Type B pancreatic cell (in vitro differentiated cells): ENCODE measurements at places on chromosomes 3 and 15. TPM values are rescaled to one million over a fixed set of nuclear protein-coding genes. Genes with fewer than 3 reads are reported as not detected.

DNA sequence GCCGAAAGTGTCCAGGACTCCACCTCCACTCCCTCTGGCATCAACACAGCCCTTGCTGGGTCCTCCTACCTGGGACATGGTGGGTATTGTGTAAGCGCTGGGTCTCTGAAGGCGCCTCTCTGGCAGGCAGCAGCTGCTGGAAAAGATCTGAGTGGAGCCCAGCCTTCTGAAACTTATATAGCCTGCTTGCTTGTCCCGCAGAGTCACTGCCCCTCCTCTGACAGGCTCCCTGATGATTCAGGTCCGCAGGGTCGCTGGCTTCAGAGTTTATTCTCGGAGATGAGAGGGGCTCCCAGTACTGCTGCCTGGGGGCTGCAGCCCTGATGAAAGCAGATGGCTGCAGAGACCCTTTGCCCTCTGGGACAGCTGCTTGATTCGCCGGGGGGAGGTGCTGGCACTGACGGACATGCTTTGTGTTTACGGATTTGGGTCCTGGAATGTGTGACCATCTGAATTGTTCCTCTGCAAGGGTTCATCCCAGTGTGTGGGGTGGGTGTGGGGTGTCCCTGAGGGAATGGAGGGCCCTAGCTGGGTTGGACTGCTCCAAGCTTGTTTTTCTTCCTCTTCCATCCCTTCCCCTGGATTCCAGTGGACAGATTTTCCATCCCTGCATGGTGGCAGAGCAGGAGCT is at the start of gene MUSTN1:
Gene MUSTN1, minus strand, starts transcription at position 149 of the 631 bp plus-strand sequence. Its CDS starts 71 bp downstream, at position 78.
- no peak for DNase-seq
- H3K36me3 ChIP-seq: peaks cover under 1% of the 10 kb centered on the region
- H3K27me3 ChIP-seq: no peaks in the 10 kb centered on the region
- H3K4me3 ChIP-seq: peak within 1 kb of the TSS; percentile 61
- peaks cover 14% of the 10 kb centered on the region for H3K4me1 ChIP-seq
- H3K27ac ChIP-seq: peak within 1 kb of the TSS; percentile 50

Gene IL1RAP
- 8.2 and 14.8 TPM in 2 replicates for total RNA-seq

DNA sequence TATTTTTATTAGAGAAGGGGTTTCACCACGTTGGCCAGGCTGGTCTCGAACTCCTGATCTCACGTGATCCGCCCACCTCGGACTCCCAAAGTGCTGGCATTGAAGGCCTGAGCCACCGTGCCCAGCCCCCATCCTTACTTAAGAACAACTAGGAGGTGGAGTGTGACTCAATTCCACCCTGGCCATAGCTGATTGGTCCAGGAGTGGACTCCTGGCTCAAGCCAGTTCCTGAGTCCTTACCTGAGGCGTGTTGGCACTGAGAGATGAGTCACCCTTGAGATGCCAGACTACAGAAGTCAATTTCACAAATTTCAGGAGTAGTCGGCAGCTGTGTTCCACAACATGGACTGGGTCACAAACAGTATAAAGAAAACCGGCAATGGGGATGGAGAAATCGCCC is 124.2 kb downstream of the SHQ1 start:
- no peak for DNase-seq
- H3K36me3 ChIP-seq: peaks cover 4% of the 10 kb centered on the region
- peaks cover 2% of the 10 kb centered on the region for H3K27me3 ChIP-seq
- peaks cover 31% of the 10 kb centered on the region for H3K4me1 ChIP-seq
- H3K27ac ChIP-seq: no peak overlapping the region

DNA sequence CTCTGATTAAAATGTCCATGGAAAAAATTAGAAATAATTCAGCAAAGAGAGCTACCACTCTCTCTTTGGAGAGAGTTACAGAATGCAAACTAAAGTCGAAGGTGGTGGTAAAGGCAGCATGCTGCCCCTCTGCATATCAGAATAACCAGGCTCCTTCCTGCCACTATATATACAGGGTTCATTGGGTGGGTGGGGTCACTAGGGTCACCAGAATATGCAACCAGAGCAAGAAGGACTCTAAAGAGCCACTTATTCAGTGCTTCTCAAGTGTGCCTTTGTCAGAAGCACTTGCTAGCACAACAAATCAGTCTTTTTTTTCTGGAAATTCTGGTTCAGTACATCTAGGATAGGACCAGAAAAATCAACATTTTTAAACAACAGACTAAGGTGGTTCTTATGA is 70.0 kb downstream of the MTHFS start:
- H3K4me1 ChIP-seq: peaks cover 5% of the 10 kb centered on the region
- no peaks in the 10 kb centered on the region for H3K27me3 ChIP-seq

DNA sequence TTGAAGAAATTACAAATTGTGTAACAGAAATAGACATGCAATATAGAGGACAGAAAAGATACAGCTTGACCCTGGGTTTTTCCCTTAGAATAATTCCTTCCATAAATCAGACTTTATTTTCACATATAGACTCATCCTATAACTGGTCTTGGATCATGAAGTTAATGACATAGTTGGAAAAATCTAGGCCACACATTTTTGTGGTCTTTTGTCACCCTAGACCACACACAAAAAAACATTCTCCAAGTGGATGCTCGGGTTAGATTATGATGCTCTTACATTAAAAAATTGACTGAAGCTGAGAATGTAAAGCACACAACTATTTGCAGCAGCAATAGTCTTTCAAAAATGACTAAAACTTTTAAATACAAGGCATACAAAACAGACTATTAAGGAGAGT is 7.5 kb upstream of the PLA2G4D start:
- H3K27ac ChIP-seq: no peak overlapping the region
- no peak for DNase-seq
- no peak overlapping the region for H3K4me3 ChIP-seq
- no peaks in the 10 kb centered on the region for H3K36me3 ChIP-seq
- H3K27me3 ChIP-seq: no peaks in the 10 kb centered on the region

- no peak overlapping the region for H3K4me3 ChIP-seq
- H3K36me3 ChIP-seq: peaks cover 30% of the 10 kb centered on the region
- no peak overlapping the region for H3K27ac ChIP-seq
These were observed 85.1 kb upstream of the CSPG5 start for GRCh38 chr3:47663630-47664240.

Gene SPSB4
- total RNA-seq: 4.7 and 23.8 TPM in 2 replicates

GRCh38 chr3:67592057-67592456 is 62.4 kb downstream of the SUCLG2 start:
- H3K4me1 ChIP-seq: no peaks in the 10 kb centered on the region
- H3K36me3 ChIP-seq: peaks cover 14% of the 10 kb centered on the region
- H3K27me3 ChIP-seq: no peaks in the 10 kb centered on the region
- H3K4me3 ChIP-seq: no peak overlapping the region

- no peaks in the 10 kb centered on the region for H3K4me1 ChIP-seq
- peaks cover 14% of the 10 kb centered on the region for H3K27me3 ChIP-seq
- H3K27ac ChIP-seq: no peak overlapping the region
- no peak overlapping the region for H3K4me3 ChIP-seq
These were observed 355.4 kb downstream of the OTOL1 start for GRCh38 chr3:161851941-161852566.

Gene TBC1D5
- total RNA-seq: 33.4 and 48.7 TPM in 2 replicates

DNA sequence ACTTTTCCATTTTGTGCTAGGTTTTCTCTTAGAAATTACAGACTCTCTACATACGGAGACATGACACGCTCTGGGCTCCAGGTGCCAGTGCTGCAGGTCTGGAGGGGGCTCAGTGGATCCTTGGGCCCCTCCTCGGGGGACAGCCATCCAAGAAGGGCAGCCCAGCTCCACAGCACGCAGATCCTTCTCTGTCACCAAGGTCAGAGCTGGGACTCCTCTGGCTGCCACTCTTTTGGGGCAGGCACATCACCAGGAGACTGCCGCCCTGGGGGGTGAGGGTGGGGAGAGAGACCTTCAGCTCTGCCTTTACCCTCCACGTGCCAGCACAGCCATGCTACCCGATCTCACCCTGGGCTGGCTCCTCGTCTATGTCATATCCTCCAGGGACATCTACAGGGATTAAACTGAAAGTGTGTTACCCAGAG is 65.6 kb downstream of the ATP10A start:
- H3K27ac ChIP-seq: no peak overlapping the region
- H3K4me3 ChIP-seq: no peak overlapping the region
- no peak for DNase-seq
- H3K36me3 ChIP-seq: no peaks in the 10 kb centered on the region
- H3K27me3 ChIP-seq: peaks cover 3% of the 10 kb centered on the region
- H3K4me1 ChIP-seq: peaks cover 28% of the 10 kb centered on the region

DNA sequence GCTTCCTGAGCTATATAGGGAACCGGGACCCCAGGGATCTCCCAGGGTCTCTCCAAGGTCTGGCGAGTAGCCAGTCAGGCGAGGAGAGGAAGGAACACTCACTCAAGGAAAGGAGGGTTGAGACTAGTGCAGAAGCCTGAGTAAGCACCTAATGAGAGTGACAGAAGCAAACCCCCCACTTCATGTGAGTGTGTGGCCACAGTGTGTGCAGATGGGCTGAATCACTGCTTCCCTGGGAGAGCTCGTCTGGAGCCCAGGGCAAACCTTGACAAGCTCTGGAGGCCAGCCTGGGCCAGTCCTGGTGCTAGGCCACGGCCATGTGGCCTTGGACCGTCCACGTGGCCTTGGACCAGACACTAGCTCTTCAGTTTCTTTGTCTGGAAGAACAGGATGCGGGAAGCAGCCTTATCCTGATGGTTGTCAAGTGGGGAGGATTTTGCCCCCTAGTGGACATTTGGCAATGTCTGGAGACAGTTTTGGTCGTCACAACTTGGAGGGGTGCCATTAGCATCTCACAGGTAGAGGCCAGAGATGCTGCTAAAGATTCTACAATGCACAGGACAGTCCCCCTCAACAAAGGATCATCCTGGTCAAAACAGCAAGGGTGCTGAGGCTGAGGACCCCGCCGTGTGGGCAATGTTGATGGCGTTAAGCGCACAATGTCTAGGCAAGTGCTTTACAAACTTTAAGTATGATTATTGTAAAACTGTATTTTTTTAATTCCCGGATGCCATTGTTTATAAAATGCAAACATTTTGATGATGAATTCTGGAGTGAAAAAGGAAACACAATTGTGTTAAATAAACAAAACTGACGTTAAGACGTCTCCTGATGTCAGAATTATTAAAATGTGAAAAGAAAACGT is 34.8 kb upstream of the CTSH start:
- H3K36me3 ChIP-seq: no peaks in the 10 kb centered on the region
- H3K4me1 ChIP-seq: no peaks in the 10 kb centered on the region
- no peak for DNase-seq
- peak overlapping the region; percentile 23 for H3K27ac ChIP-seq
- no peak overlapping the region for H3K4me3 ChIP-seq
- peaks cover 3% of the 10 kb centered on the region for H3K27me3 ChIP-seq

- no peak for DNase-seq
- H3K27ac ChIP-seq: no peak overlapping the region
- no peak overlapping the region for H3K4me3 ChIP-seq
- peaks cover 11% of the 10 kb centered on the region for H3K4me1 ChIP-seq
- peaks cover 50% of the 10 kb centered on the region for H3K27me3 ChIP-seq
These were observed 249.4 kb upstream of the RARB start for GRCh38 chr3:25178672-25179071.

Gene NR2C2
- total RNA-seq: 43.6 and 47.7 TPM in 2 replicates

DNA sequence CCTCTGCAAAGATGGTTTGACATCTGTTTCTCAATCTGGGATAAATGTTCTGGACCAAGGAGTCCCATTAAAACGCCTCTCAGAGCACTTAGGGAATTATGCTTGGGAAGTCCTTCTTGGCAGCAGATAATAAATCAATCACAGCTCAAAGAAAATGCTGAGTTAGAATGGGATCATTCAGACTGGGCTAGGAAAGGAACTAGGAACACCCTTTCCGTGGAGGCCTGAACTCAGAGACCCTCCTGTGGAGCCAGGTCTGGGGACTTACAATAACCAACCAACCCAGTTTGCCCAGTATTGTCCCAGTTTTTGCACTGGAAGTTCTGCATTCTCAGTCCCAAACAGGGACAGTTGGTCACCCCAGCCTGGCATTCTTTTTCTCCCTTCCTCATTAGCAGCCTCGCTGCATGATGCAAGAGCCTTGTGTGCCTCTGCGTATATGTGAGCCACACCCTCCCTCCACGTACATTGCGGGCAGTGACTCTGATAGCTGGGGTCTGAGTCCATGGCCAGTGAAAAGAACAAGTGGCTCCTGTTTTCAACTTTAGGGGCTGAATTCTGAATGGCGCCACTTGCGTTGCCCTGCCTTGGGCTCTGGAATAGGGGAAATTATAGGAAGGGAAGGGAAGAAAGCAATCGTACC is 88.7 kb downstream of the SEMA5B start:
- H3K4me3 ChIP-seq: no peak overlapping the region
- H3K4me1 ChIP-seq: peaks cover 25% of the 10 kb centered on the region
- no peak overlapping the region for H3K27ac ChIP-seq
- no peak for DNase-seq

Gene LRRC15
- 0.05 and 0.07 TPM in 2 replicates for total RNA-seq

GRCh38 chr3:100779480-100779879 is 70.2 kb downstream of the TFG start:
- H3K27ac ChIP-seq: no peak overlapping the region
- no peak overlapping the region for H3K4me3 ChIP-seq
- H3K27me3 ChIP-seq: no peaks in the 10 kb centered on the region
- no peaks in the 10 kb centered on the region for H3K36me3 ChIP-seq

DNA sequence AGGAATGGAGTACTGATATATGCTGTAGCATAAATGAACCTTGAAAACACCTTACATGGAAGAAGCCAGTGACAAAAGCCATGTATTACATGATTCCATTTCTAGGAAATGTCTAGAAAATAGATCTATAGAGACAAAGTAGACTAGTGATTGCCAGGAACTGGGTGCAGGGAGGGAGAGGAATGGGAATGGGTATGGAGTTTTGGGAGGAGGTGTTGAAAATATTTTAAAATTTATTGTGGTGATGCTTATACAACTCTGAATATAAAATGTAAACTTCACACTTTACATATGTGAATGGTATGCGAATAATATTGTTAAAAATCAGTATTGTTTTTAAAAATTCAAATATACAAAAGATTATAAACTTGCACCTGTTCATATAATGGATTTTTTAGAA is 22.5 kb downstream of the ATP1B3 start:
- H3K27ac ChIP-seq: no peak overlapping the region
- no peak for DNase-seq
- H3K36me3 ChIP-seq: peaks cover 26% of the 10 kb centered on the region
- H3K4me1 ChIP-seq: no peaks in the 10 kb centered on the region
- no peaks in the 10 kb centered on the region for H3K27me3 ChIP-seq

Gene GMNC
- 2.8 and 3.0 TPM in 2 replicates for total RNA-seq

DNA sequence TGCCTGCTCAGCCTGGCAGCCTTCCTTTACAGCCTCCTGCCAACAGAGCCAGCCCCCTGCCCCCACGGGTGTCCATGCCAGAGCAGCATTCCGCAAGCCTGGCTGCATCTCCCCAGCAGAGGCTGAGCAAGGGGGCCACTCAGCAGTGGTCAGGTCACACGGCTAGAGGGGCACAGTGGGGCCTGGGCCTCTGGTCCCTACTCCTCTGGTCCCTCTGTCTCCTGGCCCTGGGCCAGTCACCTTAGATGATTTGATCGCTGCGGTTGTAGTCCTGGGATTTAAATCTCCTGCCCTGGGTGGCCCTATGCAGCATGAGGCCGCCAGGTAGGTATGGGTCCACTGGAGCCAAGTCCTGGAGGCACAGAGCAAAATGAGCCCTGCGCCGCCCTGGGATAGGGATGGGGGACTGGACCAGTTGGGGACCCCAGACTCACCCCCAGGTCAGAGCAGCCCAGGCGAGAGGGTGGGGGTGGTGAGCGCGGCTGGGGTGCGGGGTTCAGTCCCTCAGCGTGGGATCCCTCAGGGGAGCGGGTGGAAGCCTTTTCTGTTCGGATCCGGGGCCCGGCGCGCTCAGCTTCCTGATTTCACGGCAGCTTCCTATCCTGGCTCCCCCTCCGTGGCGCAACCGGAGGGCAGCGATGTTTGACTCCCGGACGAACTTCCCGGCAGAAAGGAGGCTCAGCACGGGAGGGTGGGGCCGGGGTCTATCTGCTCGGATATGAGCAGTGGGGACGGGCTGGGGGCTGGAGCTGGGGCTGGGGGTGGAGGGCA is at the start of gene ZBTB47:
Gene ZBTB47, plus strand, starts transcription at position 138 of the 771 bp plus-strand sequence. CDS start 4,659 bp downstream, outside the sequence.
- peak within 1 kb of the TSS; percentile 84 for H3K27ac ChIP-seq
- H3K27me3 ChIP-seq: no peaks in the 10 kb centered on the region
- H3K4me1 ChIP-seq: peaks cover 19% of the 10 kb centered on the region
- peaks cover 6% of the 10 kb centered on the region for H3K36me3 ChIP-seq
- H3K4me3 ChIP-seq: peak within 1 kb of the TSS; percentile 92
